Activated CD8-positive, alpha-beta memory T cell treated with anti-CD3 and anti-CD28 coated beads for 1 hour (primary cell): ENCODE measurements at places on chromosomes 16 and 17.
A peak's percentile ranks its signal among the peaks of the same experiment; 100 is the strongest.

- no peak for DNase-seq
Observed at GRCh38 chr17:34895383-34895782, 65.9 kb downstream of the CCT6B start.

DNA sequence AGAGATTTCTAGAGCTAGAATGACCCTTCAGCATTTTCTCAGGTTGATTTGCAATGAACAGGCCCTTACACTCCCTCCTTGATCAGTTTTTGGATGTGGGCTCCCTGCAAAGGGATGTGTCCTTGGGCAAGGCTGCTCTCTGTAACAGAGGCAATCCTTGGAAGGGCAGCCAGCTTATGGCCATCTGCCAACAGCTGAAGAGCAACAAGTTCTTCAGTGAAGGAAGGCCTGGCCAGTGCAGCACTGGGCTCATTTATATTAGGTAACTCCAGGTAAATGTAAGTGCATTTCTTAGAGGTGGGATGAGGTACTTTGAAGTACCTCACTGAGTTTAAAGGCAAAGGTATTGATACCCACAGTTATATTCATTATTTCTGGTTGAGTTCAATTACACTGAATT lies 114.3 kb upstream of the KCNJ16 start:
- DNase-seq: no peak

DNA sequence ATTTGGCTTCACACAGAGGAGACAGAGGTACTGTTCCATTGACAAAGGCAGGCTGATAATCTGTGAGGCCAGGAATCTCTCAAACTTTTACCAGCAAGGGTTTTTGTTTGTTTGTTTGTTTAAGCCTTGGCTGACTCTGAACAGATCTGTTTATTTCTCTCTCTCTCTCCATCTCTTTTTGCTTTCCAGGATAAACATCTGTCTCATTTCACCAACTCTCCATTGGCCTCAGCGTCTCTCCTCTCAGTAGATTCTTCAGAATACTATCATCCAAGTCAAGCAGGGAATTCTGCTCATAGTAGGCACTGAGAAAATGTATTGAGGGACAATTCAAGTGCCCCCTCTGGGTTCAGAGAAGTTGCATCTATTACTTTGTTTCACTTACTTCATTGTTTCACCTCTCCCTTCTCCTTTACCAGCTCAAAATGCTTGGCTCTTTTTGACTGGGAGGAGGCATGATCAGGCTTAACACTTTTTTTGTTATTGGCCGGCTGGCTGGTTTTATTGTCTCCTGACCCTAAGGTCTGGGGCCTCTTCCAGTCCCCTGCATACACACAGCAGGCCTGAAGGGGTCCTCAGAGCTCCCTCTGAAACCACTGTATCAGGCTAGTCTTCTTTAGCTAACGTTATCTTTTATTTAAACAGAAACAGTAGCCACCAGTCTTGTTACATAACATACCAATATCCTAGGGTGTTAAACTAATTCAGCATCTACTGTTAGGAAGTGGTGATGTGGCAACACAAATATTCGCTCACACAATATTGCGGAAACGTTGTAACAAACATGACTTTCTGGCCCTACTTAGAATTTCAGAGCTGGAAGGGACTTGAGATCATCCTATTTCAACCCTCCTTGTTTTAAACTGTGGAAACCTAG lies 2.0 kb upstream of the YPEL2 start:
- DNase-seq: no peak

- no peak for DNase-seq
Observed at GRCh38 chr17:49862781-49863331, 15.0 kb upstream of the TAC4 start.

DNA sequence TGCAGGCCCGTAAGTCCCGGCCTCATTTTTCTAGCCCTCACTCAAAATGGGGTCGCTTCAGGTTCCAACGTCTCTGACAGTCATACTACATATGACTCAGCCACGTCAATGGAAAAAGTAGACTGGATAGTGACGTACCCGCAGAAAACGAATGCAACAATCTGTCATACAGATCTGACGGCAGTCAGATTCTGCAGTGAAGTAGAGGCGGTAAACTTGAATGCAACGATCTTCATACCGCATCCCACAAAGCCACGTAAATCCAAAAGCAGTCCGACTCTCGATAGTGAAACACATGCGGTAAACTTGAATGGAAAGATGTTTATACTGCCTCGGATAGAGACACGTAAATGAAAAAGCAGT lies 38.4 kb upstream of the ARL4D start:
- DNase-seq: peak; percentile 65

DNA sequence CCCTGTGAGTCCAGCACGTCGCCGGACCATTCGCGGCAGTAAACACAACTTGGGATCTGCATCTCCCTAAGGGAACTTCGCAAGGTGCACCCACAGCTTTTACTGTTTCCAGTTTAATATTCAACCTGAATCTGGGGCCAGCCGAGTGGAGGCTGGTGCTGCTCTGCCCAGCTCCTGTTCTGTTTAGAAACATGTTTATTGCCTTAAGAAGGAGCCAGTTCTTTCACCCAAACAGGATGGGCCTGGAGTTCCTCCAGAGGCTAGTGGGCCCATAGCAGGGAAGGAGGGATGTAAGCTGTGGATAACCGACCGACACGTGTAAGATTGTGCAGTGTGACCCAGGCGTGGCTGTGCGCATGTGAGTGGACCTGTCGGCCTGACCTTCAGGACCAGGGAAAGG lies 17.4 kb downstream of the TBC1D24 start:
- DNase-seq: no peak
